ENCODE measurements at places on chromosomes 13 and 19.
A peak's percentile ranks its signal among the peaks of the same experiment; 100 is the strongest.

DNA sequence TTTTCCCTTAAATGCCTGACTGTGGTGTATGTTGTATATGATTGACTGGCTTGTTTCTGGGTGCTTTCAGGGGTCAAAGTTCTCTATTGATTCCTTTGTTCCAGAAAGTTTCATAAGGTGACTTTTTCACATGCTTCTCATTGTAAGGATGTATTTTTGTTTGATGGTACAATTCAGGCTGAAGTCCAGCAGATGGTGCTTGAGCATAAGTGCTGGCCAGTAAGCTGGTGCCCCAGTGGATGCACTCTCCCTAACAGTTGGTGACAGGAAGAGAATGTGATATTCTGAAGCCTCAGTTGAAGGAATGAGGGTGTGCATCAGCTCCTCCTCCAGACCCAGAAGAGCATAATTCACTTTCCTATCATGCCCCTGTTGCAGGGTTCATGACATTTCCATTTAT is 1941.6 kb upstream of the PRR20A start:
- no peak for DNase-seq

DNA sequence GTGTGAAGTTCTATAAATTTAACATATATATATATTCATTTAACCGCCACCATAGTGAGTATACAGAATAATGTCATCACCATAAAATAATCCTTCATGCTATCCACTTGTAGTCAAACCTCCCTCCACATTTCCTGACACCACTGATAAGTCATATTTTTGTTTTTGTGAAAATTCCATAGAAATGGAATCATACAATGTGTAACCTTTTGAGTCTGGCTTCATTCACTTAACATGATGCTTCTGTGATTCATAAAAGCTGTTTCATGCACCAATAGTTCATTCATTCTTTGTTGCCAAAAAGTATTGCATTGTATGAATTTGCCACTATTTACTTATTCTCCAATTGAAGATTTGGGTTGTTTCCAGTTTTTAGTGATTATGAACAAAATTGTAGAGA is 497.5 kb upstream of the PCDH20 start:
- no peak for DNase-seq

DNA sequence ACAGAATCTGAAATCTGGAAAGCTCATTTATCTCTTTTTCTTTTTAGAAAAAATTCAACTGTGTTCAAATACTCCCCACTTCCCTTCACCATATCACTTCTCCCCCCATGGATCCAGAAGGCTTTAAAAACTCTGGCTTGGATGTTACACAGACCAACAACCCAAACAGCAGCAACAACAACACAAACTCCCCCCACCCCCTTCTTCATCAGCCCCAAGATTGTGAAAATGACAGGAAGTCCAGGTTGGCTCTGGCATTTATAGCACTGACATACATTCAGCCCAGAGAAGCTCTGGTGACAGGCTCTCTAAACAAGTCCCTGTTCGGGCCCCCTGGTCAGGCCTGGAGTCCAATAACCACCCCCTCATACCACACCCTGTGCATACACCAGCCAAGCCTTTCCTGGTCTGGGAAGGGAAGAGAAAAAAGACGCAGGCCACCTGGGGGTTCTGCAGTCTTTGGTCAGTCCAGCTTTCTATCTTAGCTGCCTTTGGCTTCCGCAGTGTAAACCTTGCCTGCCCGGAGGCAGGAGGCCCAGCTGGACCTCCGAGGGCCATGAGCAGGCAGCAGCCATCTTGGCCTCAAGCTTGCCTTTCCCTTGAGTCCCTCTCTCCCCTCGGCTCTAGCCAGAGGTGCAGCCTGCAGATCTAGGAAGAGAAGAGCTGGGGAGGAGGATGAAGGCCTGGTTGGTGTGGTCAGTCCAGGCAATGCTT is 6.8 kb downstream of the CDX2 start:
- DNase-seq = peak; percentile 53

DNA sequence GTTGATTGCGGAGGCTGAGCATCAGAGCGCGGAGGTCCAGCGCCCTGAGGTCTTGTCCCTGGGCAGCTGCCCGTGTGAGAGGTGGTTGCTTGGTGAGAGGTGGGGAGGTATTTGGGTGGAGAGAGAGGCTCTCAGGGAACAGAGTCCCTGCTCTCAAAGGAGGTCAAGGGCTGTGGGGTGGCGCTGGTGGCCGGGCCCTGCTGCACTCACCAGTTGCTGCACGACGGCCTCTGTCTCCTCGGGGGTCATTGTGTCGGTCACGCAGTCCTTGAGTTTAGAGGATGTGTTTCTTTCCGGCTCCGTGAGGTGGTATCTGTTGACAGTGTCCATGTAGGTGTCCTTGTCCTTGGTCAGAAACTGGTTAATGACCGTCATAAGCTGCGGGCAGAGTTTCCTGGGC is 95.5 kb downstream of the WTIP start:
- DNase-seq = no peak

DNA sequence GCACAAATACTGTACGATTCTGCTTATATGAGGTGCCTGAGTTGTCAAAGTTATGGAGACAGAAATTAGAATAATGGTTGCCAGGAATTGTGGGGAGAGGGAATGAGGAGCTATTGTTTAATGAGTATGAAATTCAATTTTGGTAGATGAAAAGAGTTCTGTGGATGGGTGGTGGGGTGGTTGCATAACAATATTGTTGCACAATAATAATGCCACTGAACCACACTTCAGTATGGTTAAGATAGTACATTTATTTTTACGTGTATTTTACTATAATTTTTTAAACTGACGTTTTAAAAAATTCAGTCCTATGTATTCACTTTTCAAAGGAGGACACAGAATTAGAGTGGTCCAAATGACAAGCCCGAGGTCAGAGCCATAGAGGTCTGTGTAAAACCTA is 1.8 kb upstream of the OXGR1 start:
- no peak for DNase-seq

- DNase-seq = no peak
Observed at GRCh38 chr13:112893570-112894422, 75.2 kb upstream of the MCF2L start.

- DNase-seq = no peak
Observed at GRCh38 chr13:40247845-40248244, 418.6 kb downstream of the FOXO1 start.

GRCh38 chr13:38528986-38529385 is 157.9 kb upstream of the FREM2 start:
- no peak for DNase-seq

DNA sequence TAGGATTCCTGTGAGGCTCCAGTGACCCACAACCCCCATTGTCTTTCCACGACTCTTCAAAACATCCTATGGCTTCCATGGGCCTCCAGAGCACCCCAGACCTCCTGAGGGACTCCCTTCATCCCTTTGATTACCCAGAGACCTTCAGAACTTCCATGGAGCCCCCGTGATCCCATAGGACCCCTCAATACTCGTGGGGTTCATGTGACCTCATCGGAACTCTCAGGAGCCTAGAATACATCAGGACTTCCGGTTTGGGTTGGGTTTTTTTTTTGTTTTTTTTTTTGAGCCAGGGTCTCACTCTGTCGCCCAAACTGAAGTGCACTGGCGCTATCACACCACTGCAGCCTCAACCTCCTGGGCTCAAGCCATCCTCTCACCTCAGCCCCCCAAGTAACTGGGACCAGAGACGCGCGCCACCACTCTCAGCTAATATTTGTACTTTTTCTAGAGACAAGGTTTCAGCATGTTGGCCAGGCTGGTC is 774 bp downstream of the ALDH16A1 start:
- DNase-seq = no peak

GRCh38 chr13:73967397-73968165 is 166.6 kb downstream of the KLF12 start:
- no peak for DNase-seq

- no peak for DNase-seq
Observed at GRCh38 chr13:24503379-24503696, 9.2 kb downstream of the PARP4 start.

DNA sequence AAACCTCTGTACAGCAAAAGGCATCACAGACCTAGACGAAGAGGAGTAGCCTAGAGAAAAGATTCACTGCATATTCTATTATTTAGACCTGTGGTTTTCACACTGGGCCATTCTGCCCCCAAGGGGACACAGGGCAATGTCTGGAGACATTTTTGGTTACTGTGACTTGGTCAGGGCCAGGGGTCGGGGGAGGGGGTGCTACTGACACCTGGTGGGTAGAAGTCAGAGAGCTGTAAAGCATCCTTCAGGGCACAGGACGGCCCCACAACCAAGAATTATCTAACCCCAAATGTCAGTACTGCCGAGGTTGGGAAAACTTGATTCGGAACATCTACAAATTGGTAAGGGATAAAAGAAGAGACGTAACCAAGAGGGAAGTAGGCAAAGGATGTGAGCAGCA is 11.3 kb downstream of the ELAVL1 start:
- no peak for DNase-seq

- peak; percentile 87 for DNase-seq
Observed at GRCh38 chr13:41263261-41263971, at the start of gene MTRF1. Gene MTRF1, minus strand, starts transcription at chr13:41263576. Its CDS starts 2,669 bp downstream, at chr13:41260907.

GRCh38 chr19:14437578-14438140 is 4.6 kb downstream of the PKN1 start:
- DNase-seq = no peak

DNA sequence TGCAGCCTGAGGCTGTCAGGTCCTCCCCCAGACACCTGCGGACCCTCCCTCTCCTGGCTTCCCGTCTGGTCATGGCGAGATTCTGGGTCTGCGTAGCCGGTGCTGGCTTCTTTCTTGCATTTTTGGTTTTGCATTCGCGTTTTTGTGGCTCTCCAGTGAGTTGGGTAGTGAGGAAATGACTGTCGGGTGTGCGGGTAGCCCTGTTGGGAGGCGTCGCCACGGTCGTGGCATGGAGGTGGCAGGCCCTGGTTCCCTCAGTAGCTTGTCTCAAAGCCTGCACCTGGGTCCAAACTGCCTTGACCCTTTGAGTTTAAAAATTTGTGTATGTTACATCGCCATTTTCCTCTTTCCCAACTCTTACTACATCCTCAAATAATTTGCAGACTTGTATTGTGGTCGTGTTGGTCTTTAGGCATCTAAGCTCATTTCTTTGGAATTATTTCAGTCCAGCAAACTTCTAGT is 344 bp downstream of the NHLRC3 start:
- no peak for DNase-seq

DNA sequence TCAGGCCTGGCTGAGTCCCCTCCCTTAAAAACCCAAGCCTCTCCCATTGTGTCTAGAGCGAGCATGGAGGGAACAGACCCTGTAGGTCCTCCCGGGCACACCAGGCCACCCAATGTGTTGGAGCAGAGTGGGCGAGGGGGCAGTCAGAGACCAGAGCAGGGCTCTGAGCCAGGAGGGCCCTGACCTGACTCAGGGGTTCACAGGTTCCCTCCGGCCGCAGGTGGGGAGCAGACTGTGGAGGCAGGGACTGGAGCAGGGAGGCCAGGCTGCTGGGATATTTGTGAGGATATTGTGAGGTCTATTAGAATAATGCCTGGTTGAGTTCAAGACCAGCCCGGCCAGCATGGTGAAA is 1.6 kb upstream of the TYROBP start:
- DNase-seq = no peak

DNA sequence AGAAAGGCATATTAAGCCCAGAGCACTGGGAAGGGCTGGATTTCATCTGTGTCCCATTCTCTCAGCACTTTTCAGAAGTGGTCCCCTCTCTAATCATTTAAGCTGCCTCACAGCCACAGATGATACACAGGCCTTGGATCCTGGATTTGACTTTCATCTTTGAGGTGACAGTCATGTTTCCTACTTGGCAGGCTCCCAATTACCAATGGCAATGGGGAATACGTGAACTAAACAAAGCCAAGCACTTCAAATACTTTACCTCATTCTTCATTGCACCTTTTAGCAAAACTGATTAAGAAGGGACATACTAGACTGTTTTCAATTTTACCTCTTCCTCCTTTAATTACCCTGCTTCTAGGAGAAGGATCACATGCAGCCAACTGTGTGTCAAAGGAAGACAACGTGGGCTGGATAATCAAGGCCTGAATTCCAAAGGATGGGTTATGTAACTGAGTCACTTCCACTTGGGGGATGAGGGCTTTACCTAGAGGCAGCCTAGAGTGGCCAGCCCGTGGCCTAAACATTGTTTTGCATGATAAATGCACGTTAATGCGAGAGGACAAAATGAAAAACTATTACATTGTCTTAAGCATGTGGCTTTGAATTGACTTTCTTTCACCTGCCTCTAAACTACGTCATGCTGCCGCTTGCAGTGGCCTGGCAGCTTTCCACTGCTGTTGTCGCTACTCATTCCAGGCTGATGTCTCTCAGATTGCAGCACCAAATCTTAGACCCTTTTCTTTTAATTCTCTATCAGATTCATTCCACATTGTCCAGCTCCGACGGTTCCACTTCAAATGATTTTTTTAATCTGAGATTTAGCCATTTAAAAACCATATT is 95.0 kb downstream of the KCTD12 start:
- no peak for DNase-seq

DNA sequence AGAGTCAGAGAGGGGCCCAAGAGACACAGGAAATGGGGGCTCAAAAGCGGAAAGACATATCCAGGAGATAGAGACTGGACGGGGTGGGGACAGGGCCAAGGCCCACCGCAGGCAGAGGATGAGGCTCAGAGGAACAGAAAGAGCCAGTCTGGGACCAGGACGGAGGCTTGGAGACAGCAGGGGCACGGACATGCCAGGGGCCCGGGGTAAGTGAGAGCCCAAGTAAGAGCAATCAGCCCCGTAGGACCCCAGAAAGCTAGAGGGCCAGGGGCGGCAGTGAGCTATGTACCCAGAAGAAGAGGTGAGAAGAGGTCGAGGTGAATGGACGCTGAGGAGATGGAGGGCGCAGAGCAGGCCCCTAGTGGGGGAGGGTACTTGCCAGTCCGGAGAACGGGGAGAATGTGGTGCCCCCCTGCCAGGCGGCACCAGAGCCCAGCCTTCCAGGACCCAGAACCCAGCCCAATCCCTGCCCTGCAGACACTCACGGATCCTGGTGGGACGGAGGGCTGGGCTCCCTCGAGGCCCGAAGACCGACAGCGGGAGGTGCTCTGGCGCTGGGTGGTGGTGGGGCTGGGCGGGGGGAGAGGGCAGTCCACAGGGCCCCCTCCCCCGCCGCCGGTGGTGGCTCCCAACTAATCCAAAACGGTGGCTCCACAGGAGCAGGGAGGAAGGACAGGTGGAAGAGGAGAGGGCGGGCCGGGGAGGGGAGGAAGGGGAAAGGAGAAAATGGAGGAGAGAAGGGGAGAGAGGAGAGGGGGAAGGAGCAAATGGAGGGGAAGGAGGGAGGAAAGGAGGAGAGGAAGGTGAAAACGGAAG is 1.0 kb downstream of the GRIK5 start:
- DNase-seq = no peak

- no peak for DNase-seq
Observed at GRCh38 chr19:6828698-6829633, 56.5 kb downstream of the VAV1 start.
